Foreskin melanocyte (primary cell): ENCODE measurements at places on chromosomes 1 and 21.

- no peak for DNase-seq
Observed at GRCh38 chr1:25168193-25169071, 63.9 kb downstream of the SYF2 start.

DNA sequence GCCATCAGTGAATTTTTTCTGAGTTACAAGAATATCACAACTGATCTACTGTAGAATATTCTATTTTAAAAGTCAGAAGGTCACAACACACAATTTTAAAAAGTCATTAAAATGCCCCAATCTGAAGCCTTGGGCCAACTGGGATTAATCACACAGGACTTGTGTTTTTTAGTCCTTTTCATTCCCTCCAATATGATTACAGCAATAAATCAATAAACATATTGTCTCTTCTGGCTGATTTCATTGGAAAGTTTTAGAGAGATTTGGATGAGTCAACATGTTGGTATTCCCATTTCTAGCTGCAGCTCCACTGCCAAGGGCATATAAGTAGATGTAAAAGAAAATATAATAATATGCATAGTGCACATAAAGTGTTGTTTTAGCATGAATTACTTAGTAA lies 85.8 kb downstream of the NIBAN1 start:
- DNase-seq, result peak; percentile 88

DNA sequence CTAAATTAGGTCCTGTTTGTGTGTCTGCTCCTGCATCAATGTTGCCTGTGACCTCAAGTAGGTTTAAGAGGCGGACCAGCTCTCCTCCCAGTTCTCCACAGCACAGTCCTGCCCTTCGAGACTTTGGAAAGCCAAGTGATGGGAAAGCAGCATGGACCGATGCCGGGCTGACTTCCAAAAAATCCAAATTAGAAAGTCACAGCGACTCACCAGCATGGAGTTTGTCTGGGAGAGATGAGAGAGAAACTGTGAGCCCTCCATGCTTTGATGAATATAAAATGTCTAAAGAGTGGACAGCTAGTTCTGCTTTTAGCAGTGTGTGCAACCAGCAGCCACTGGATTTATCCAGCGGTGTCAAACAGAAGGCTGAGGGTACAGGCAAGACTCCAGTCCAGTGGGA lies 79.9 kb downstream of the PRDM2 start:
- DNase-seq, result no peak

DNA sequence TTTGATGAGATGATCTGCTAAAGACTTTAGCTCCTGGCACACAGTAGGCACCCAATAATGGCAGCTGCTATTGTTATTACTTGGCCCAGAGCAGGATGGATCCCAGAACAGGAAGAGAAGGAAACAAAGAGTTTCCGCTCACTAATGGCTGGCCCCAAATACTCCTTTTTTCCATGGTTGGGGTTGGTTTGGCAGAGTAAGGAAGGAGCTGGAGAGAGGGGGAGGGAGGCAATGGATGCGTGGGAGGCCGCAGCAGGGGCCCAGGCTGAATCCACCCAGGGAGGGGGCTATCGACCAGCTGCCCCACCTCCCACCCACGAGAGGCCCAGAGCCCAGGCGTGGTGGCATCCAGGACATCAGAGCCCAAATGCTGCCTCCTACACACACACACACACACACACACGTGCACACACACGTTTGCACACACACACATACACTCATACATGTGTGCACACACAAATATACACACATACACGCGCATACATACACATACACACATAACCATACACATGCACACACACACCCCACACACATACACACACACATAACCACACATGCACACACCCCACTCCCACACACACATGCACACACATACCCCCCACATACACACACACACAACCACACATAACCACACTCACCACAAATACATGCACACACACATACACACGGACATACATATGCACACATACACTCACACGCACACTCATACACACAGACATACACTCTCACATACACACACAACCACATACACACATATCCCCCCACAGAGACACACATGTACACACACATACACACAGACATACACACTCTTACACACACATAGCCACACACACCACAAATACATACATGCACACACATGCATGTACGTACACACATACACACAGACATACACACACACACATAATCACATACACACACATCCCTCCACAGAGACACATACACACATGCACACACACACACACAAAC lies 25.2 kb downstream of the C1QB start:
- no peak for DNase-seq

DNA sequence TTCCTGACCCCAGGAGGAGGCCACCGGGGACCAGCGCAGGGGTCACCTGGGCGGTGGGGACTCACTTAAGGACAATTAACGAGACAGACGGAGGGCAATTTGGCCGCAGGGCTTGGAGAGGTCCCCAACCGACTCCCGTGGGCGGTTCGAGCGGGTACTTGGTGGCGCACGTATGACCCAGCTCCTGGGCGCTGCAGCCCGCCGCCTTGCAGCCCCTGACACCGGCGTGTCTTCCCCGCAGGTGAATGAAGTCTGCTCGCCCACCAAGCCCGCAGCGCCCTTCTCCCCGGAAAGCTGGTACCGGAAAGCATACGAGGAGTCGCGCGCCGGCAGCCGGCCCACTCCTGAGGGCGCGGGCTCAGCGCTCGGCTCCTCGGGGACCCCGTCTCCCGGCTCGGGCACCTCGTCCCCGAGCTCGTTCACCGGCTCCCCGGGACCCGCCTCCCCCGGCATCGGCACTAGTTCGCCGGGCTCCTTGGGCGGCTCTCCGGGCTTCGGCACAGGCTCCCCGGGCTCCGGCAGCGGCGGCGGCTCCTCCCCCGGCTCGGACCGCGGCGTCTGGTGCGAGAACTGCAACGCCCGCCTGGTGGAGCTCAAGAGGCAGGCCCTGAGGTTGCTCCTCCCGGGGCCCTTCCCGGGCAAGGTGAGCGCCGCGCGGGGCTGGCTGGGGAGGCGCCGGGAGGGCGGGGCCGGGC lies 1.4 kb downstream of the KIF26B start:
- peak; percentile 47 for DNase-seq

DNA sequence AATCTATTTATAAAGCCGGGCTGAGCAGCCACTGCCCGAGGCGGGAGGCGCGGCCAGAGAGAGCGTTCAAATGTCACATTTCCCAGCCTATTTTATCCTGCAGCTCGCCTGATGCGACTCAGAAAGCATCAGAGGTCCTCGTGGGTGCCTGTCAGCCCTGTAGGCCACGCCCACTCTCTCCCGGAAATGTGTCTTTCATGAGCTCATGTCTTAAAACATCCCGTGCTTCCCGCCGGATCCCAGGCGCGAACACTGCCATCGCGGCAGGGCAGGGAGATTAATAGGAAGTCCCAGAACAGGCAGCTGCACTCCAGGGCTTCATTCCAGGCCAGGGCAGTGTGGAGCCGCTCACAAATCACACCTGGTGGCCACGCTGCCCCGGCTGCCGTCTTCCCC lies 117.5 kb downstream of the PRDM16 start:
- peak; percentile 55 for DNase-seq

DNA sequence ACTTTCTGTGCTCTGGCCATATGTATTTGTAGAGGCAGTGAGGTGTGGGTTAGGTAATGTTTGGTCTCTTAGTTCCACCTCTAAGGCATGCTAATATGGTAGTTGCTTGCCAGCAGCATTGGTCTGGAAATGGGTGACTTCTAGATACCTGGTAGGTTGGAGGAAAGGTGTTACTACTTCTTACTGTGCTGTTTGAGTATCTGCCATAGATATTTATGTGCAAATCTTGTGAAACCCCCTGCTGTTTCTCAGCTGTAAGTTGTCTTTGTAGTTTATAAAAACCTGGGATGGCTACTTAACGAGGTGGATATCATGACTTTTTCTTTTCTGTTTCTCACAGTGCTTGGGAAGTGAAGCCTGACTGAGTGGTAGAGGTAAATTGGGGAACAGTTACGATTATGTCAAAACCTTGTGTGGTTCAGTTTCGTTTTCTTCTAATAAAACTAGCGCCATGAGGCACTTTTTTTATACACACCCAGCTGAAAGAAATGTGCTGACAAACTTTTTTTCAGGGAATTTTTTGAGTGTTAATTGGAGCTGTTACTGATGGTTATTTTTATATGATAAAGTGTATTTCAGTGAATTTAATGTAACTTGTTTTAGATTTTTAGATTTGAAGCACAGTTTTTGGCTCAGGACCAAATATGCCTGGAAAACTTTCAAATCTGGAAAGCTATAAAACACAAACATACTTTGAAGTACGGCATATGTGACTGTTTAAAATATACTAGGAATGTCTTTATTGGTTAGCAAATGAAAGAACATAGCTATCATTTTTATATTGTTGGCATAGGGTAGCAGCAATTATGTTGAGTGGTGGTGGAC lies 42.1 kb downstream of the CAMSAP2 start:
- DNase-seq, result no peak

- DNase-seq, result no peak
Observed at GRCh38 chr21:40847951-40848350, 993 bp upstream of the DSCAM start.

DNA sequence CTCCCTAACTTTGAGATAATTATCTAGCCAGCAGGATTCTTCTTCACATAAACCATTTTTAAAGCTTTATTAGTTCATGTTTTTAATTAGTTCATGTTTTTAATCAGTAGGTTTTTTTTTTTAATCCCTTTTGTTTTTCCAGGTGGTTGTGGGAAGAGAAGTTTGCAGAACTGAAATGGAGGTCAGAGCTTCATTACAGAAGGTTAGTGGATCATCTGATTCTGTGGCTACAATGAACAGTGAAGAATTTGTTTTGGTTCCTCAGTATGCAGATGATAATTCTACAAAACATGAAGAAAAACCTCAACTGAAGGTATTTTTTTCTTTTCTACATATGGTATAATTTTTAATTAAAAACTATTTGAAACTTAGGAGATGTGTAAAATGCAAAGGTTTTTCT lies 59.7 kb downstream of the RABGAP1L start:
- no peak for DNase-seq

- DNase-seq, result no peak
Observed at GRCh38 chr1:94726981-94727685, 93.0 kb upstream of the SLC44A3 start.

- no peak for DNase-seq
Observed at GRCh38 chr21:42997053-42997452, 22.7 kb downstream of the PKNOX1 start.

DNA sequence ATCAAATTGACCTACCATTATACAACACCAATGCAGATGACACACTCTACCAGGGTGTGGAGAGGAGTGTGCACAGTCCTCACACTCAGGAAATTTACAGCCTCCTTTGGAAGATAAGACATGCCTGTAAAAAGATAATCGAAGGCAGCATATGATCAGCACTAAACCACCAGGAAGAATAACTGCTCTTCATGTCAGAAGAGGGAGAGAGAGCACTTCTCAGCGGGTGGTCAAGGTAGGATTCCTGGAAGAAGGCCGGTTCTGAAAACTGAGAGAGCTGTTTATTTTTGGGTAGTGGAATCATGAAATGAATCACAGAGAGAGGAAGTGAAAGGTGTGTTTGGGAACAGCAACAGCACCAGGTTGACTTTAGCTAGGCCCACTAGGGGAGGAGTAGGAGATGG lies 14.0 kb upstream of the ZNF697 start:
- no peak for DNase-seq

DNA sequence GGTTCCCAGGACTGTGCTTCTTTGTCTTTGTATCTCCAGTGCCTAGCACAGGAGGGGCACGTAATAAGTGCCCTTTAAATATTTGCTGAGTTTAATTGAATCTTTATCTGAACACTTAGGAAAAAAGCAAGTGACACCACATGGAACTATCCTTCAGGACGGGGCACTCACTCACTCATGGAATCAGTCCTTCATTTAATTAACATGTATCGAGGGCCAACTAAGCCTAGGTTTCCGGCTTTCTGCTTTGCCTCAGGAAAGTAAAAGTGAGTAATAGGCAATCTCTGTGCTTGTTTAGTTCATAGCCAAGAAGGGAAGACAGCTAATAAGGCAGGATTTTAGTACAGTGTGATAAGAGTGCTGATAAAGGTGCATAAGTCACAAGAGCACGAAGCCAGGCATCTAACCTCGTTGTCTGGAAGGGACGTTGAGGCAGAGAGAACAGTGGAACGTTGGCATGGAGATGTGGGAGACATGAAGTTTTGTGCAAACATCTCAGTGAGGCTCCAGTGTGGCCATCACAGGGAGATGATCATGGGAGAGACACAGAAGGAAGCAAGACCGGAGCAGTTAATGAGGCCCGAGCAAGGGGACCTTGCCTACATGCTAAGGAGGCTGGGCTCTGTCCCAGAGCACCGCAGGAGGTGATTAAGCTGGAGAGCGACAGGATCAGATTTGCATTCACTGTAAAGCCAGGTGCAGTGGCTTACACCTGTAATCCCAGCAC lies 54.1 kb upstream of the TRIM67 start:
- no peak for DNase-seq

DNA sequence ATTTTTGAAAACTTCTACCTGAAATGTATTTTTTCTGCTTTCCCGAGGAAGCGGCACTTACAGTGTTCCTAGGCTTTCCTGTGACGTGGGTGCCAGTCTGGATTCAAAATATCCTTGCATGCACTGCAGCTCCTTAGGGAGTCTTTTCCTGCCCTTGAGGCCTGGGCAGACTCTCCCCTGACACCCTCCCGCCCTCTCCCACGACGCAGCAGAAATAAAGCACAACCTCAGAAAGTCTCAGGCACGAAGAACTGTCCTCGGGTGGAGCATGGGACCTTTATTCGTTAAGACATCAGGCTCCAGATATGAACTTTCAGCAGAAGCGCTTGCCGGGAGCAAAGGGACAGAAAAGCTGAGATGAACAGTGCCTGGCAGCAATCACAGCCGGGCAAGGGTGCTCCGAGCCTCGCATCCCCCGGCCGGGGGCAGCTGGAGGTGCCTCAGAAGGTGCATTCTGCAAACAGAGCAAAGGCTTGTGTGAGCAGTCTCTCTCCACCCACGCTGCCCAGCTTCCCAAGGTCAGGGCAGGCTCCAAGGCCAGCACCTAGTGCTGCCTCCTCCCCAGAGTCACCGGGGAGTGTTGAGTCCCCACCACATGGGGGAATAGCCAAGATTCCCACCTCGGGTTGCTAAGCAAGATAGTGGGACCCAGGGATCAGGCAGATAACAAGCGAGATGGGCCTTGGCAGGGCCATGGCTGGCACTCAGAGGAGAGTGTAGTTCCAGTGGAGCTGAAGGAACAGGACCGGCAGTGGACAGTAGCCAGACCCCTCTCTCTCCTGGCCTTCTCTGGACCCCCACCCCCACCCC lies 3.2 kb downstream of the TFF3 start:
- DNase-seq, result no peak
